GM23248 (cell line): ENCODE measurements at places on chromosomes 2 and 18. TPM values are rescaled to one million over a fixed set of nuclear protein-coding genes. Genes with fewer than 3 reads are reported as not detected.
A peak's percentile ranks its signal among the peaks of the same experiment; 100 is the strongest.

- peak; percentile 88 for DNase-seq
Observed at GRCh38 chr2:61759005-61759404, 94.9 kb downstream of the FAM161A start.

DNA sequence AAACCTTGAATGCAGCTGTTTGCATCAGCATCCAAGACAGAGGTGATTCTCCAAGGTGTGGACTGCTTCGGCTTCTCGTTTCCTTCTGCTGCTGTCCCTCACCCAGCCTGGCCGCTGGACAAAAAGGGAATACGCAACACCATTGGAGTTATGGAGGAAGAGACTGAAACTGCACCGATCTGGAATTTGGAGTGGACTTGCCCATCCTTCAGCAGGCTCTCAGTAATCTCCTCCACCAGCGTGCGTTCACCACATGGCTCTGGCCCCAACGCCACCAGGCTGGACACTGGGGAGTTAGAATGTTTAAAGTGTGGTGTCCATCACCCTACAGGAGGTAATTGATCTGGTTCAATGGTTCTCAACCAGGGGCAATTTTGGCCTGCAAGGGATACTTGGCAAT is 41.4 kb upstream of the ID2 start:
- DNase-seq, result no peak

DNA sequence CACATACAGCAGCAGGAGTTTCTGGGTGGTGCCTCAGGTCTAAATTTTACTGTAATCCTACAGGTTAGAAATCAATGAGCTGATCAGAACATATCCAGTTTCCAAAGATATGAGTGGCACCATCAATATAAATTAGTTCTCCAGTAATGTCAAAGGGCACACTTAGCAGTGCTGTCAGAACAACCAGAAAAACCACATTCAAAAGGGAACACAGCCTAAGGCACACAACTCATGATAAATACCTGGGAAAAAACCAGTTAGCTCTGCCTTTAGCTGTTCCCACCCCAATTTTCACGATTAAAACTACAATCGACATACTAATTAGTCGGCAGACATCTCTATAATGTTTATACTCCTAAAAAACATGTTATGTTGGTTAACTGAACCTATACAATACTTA is 31.5 kb downstream of the ATP8B1 start:
- DNase-seq, result no peak

The SERPINB12 gene
- not detected in 2 replicates for total RNA-seq

DNA sequence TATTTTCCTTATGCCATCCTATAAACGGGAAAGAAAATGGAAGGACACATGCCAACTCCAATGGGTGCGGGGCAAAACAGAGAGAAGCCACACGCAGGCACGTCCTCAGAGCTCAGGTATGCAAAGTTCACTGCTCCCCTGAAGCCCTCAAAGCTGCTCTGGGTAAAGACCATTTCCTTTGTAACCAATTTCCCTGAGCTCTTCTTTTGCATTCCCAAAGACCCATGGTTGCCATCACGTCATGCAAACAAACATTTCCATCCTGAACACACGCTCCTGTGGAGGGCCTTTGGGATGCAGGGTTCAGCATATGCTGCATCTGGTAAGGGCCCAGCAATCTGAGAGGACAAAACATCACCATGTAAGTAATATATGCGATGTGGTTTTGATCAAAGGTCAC is 69.4 kb downstream of the EMILIN2 start:
- no peak for DNase-seq

- DNase-seq, result peak; percentile 91
Observed at GRCh38 chr2:200756618-200757321, 54.9 kb upstream of the BZW1 start.

DNA sequence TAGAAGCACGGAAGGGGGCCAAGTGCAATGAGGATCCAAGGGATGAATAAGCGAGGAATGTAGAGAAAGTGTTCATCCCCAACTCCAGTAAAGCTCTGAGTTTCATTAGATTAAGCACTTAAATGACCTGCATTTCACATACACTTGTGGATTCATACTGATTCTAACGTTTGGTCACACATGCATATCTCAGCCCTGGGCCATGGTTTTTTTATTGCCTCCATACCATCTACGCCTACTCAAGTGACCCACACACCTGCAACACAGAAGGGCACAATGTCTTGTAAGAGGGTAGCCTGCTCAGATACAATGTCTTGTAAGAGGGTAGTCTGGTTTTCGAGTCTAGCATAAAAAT is 566 bp upstream of the MRPS5 start:
- no peak for DNase-seq

DNA sequence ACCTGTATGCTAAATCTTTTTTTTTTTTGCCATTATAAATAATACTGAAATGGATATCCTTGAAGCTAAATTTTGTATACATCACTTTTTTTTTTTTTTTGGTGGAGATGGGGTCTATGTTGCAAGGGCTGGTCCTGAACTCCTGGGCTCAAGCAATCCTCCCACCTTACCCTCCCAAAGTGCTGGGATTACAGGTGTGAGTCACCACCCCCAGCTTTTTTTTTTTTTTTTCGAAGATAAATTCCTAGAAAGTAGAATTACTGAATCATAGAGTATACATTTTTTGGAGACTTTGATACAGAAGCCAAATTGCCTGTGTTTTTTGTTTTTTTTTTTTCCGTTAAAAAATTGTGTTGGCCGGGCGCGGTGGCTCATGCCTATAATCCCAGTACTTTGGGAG is 51.0 kb upstream of the MCFD2 start:
- DNase-seq, result no peak

- peak; percentile 88 for DNase-seq
Observed at GRCh38 chr2:102070058-102070642, 72.4 kb upstream of the IL1R1 start.

- DNase-seq, result no peak
Observed at GRCh38 chr2:34037886-34038285, 438.8 kb upstream of the FAM98A start.

GRCh38 chr18:37955201-37955600 is 389.6 kb upstream of the CELF4 start:
- DNase-seq, result no peak

The INPP5D gene
- not detected in 2 replicates for total RNA-seq

DNA sequence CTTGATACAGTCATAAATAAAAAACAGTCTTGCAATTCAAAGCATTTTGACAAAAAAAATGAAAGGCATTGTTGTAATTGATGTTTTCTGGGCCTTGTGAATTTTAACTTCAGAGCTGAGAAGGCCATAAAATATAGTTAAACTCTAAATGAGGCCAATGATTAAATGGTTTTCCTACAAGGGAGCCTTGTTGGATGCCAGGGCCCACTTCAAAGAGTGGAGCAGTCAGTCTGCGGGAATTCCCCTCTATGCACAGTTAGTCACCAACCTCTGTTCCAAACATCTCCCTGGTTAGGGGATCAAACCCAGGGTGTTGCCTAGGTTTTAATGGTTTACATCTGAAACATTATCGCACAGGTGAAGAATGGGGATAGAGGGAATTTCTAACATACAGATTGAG is 143.4 kb downstream of the NCKAP5 start:
- DNase-seq, result peak; percentile 31

The CCDC68 gene
- 0.11 TPM in 1 of 2 replicates, not detected in the other for total RNA-seq

GRCh38 chr18:55085557-55086285 is 126.5 kb upstream of the CCDC68 start:
- DNase-seq, result no peak

The LYG1 gene
- total RNA-seq, result not detected in 2 replicates

DNA sequence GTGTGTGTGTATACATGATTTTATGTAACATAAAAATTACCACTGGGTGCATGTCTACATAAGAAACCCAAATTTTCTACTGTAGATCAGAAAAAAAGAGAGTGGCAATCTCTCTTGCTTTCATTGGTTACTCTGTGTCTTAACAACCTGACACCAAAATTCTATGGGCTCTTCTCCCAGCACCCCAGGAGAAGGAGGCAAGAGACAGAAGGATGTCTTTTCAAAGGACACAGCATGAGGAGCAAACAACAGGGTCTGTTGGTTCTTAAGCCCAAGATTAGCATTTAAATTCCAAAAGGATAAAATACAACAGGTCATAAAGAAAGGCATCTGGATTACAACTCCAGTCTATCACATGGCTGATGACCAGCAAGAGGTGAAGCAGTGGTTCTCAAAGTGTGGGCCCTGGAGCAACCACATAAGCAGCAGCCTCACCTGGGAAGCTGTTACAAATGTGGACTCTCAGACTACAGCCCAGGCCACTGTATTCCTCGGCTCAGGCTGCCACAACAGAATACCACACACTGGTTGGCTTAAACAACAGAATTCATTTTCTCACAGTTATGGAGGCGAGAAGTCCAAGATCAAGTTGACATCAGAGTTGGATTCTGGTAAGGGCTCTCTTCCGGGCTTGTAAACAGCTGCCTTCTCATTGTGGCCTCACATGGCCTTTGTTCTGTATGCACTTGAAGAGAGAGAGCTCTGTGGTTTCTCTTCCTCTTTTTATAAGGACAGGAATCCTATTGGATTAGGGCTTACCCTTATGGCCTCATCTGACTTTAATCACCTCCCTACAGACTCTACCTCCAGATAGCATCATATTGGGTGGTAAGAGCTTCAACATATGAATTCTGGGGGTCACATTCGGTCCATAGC is 79.8 kb upstream of the RNF152 start:
- DNase-seq, result no peak

GRCh38 chr2:113390124-113390849 is 47.2 kb upstream of the ZNG1B start:
- DNase-seq, result peak; percentile 76

DNA sequence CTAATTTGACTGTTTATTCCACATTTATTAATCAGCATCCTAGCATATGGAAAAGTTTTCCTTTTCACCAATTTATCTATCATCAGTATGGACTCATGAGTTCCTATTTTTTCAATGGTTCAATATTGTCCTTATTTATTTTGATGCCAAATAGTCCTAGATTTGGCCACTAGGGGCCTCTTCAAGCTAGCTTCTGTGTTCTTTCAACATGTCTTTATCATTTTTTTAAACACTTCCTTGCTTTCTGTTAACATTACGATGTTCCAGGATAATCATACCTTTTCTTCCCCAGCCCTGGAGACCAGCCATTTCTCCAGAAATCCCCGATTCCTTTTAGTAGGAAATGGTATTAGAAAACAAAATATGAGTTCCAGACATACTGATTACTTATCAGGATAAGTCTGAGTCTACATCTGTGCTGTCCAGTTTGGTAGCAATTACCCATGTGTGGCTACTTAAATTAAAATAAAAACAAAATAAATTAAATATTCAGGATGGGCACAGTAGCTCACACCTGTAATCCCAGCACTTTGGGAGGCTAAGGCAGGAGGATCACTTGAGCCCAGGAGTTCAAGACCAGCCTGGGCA is 70.6 kb downstream of the RPE start:
- peak; percentile 73 for DNase-seq

The LMAN1 gene
- 166 and 193 TPM in 2 replicates for total RNA-seq

DNA sequence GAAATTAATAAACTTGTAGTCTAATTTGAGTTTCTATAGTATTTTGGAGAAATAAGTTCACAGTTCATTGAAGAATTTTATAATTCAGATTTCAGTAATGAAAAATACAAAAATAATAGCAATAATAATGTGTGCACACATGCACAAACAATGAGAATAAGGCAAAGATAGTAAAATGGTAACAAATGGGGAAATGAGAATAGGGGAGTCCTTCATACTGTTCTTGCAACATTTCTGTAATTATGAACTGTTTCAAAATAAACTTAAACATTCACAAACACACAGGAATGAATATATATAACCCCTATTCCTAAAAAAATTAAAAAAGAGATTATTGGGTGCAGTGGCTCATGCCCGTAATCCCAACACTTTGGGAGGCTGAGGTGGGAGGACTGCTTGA is 63.9 kb downstream of the SPRED2 start:
- no peak for DNase-seq

The TUBA3E gene
- total RNA-seq, result not detected in 2 replicates

The CYRIA gene
- total RNA-seq, result not detected in 2 replicates

DNA sequence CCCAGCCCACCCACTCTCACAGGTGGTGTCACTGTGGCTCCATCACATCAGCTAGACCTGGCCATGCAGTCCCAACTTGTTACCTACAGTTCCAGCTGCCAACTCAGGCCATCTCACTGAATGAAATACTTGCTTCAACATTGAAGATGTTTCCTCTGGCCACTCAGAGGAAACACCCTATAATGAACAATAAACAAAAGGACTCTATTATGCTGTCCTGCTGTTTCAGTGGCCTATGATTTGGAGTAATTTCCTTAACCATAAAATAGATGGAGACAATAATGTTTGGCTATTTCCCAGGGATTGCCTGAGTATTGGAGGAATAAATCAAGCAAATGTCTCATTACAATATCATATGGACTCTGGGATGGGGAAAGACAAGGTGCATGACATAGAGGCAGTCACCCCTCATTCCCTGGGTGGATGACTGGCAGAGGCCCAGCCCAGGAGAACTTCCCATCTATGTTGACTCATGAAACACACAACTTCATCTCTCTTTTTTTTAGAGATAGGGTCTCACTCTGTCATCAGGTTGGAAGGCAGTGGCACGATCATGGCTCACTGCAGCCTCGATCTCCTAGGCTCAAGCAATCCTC is 134.4 kb downstream of the TGIF1 start:
- DNase-seq, result no peak

DNA sequence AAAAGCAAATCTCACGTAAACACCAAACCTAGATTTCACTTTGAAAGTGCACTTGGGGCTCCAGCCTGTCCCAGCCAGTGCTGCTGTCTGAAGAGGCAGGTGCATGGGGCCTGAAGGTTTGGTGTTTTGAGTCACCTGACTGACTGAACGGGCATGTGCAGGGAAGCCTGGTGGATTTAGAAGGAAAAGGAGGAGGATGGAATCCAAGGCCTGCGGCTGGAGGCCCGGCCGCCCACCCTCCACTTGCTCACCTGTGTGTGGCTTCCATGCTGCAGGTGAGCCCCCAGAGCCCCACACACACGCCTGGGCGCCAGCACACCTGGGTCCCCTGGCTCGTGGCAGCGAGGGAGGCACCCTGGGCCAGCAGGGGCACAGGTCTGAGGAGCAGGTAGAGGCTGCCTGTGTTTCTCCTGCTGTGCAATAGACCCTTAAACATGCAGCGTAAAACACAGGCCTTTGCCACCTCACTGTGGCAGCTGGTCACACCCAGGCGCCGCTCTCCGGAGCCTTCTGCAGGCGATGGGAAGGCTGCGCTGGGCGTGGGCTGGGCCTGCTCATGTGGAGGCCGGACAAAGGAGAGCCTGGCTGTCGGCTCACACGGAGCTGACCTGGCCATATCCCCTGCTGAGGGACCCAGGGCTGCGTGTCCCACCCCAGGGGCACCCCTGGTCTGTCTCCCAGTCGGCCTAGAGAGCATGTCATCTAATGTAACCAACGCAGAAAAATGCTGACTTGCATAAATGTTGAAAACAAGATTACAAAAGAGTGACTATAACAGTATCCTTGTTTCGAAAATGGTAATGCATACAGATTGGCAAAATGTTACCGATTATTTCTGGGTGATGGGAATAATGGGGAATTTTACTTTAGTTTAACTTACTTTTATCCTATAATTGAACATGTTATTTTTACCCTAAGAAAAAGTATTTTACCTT is 71.3 kb downstream of the TMEM18 start:
- DNase-seq, result no peak

DNA sequence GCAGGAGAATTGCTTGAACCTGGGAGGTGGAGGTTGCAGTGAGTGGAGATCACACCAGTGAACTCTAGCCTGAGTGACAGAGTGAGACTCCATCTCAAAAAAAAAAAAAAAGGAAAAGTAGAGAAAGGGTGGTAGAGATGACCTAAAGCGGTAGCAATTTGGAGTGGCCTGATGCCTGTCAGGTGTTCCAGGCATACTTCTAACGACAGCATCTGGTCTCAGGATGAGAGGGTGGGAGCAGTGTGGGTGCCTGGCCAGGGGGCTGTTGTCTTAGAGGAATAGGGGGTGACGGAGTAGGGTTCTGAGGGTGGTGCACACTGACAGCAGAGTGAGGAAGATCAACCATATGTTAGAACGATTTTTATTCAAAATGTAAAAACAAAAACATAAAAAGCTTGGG is 21.8 kb downstream of the ZNF236 start:
- DNase-seq, result no peak
